Heart left ventricle (tissue), 16 donors: ENCODE measurements at places on chromosomes 5 and 9. TPM values are rescaled to one million over a fixed set of nuclear protein-coding genes. Genes with fewer than 3 reads are reported as not detected.

Gene NDUFS6
- total RNA-seq: 73.4 TPM

Gene MELK
- not detected for total RNA-seq

Gene ANKRD33B
- total RNA-seq: 6.0 TPM

Gene FOXI1
- not detected for total RNA-seq

Gene PIP5K1B
- total RNA-seq: 68.0 TPM

Gene ACTBL2
- total RNA-seq: not detected

Gene INSL6
- total RNA-seq: not detected

Gene PAEP
- total RNA-seq: not detected

Gene FOXD4L3
- total RNA-seq: not detected

Gene CENPP
- total RNA-seq: 1.2 TPM

Gene SPINK6
- not detected for total RNA-seq

DNA sequence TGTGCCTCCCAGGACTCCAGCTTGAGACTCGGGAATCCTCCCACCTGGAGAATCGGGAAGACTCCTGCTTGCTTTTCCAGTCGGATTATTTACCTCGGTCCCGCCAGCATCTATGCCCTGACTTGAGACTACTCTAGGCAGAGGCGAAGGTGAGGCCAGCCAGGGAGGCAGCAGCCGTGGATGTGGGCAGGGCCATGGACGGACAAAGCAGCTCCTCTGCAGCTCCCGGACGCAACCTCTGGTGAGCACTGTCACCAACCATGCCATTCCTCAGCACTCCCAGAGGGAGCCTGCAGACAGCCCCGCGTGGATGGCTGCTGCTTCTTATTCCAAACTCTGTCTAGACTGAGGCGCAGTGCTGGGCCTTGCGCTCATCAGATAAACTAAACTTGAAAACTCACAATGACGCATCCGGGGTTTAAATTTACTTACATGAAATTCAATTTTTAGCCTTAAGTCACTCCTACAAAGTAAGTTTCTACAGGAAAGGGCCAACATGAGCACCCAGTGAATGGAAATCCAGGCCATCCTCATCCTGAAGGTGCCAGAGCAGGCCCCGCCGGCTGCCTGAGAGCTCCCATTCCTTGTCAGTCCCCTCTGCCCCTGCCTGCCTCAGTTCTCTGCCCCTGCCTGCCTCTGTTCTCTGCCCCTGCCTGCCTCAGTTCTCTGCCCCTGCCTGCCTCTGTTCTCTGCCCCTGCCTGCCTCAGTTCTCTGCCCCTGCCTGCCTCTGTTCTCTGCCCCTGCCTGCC, 17.8 kb downstream of the MED10 start:
- DNase-seq: no peak

DNA sequence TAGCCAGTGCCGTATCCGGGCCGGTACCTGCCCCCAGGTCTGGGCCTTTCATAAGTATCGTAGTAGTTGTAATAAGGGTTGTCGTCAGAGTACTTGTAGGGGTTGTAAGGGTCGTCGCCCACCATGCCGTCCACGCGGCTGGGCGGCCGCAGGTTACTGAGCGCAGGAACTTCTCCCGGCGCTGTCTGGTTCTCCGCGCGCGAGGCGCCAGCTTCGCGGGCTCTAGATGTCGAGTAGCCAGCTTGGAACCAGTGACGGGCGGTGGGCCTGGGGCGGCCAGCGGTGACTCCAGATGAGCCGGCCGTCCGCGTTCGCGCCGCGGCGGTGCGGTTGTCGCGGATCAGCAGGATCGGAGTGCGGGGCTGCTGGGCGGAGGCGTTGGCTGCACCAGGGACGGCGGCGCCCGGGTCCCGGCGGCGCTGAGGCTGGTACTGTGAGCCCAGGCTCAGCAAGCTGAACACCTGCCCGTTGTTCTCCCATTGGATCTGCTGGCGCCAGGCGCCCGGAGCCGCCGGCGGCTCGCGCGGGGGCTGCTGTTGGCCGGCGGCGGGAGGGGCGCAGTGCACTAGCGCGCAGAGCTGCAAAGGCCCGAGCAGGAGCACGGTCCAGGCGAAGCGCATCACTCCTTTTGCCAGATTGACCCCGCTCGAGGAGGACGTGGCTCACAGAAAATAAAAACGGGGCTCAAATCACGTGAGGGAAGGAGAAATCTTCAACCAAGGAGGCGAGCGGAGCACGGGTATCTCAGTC, 518 bp downstream of the LOX start:
- no peak for DNase-seq

GRCh38 chr9:4967523-4967922, 17.5 kb upstream of the JAK2 start:
- DNase-seq: no peak

DNA sequence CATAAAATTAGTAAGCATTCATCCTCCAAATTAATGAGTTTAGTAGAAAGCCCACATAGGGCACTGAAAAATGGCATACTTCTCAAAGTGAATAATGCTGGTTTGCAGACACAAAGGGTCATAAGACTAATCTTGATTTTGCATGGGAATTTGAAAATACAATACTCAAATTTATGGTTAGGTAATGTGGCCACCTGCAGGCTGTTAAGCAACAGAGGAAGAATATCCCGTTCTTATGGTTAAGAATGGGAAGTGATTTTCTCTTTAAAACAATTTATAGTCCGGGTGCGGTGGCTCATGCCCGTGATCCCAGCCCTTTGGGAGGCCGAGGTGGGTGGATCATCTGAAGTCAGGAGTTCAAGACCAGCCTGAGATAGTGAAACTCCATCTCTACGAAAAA, 9.4 kb upstream of the PLCXD3 start:
- no peak for DNase-seq

DNA sequence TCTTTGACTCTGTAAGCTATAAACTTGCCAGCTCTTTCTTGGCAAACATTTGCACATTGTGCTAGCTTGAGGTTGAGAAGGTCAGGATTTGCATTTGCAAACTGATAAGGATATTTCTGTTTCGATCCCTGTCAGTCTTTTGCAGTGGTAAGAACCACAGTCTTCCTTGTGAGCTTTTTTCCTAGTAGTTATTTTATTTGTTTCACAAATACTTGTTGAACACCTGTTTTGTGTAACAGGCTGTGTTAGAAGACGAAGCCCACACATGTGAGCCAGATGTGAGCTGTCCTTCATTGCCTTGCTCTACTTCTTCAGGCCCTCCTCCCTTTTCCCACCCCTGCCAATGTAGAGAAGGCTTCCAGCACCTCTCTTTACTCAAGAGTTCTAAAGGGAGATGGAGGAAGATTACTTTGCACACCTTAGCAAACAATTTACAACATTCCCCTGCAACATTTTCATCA, 327.0 kb upstream of the KLF4 start:
- no peak for DNase-seq

DNA sequence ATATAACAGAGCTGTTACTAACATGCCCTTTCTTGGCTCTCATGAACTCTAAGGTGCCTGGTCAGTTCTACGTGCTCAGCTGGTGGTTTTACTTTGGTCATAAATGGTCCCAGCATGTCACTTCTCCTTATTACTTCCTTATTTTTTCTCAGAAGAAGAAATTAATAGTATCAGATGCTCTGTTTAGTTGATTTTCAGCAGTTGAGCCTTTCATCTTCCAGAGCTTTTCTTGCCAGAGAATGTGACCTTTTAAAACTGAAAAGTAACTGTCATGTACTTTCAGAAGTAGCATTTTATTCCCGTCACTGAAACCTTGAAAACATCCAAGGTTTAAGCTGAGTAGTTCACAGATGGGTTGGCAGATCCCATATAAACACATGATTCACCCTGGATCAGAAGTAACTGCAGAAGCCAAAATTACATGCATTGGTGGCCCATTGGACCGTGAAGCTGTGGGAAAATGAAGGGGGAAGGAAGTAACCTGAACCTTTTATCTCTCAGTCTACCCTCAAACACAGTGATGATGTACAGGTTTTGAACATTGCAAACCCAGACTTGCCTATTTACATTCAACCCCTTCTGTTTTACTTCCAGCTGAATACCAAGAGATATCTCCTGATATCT, 50.5 kb downstream of the HACD4 start:
- no peak for DNase-seq

DNA sequence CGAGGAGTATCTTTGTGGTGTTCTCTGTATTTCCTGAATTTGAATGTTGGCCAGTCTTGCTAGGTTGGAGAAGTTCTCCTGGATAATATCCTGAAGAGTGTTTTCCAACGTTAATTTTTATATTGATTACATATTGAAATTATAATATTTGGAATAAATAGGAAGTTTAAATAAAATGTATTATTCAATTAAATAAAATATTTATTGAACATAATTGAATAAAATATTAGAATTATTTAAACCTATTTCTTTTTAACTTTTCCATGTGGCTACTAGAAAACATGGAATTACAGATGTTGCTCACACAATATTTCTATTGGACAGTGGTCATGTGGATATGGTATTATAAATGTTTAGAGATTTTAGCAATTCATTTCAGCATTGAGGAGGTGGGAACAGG, 170.8 kb upstream of the FST start:
- no peak for DNase-seq

GRCh38 chr5:78841767-78842166, 143.3 kb downstream of the ARSB start:
- DNase-seq: no peak

DNA sequence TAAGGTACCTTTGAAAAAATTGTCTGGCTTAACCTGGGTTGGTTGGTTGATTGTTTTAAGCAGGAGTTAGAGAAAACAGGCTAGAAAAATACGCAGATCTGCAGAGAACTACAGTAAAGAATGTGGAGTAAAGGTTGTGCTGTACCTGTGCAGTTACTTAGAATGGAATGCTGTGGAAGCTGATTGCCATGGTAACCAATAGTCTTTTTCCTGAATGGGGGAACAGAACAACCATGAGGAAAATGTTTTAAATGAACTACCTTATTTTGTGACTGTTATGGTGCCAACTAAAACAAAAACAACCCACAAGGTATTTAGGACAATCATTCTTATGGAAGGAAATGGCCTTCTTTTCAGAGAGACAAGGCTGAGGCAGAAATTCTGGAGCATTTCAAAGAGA, 4.8 kb upstream of the HOMER1 start:
- DNase-seq: no peak

- DNase-seq: no peak
Measured at GRCh38 chr9:13274886-13275641, 4.4 kb downstream of the MPDZ start.

DNA sequence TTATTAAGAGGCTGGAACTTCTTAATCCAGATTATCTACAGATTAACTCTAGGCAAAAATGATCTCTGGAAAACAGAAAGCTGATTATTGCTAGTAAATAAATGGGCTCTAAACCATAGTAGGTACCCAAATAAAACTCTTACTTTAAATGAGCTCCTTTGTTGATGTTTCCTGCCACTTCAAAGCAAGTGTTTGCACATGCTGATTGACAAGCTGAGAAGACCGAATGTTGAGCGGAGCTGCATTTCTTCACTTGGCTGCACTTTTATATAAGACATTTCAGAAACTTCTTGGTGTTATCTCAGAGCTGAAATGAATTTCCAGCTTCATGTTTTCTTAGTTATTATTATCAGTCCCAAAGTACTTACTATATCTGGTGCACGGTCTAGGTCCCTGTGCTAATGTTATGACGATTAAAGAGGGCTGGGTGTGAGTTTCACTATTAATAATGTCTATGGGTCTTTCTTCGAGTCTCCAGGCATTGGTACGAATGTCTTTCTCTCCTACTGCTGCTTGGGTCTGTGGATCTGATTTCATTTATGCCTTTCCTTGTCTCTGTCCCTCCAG, 58.6 kb upstream of the CTXN3 start:
- no peak for DNase-seq

GRCh38 chr5:17424674-17425073, 73.4 kb upstream of the TAF11L2 start:
- no peak for DNase-seq

DNA sequence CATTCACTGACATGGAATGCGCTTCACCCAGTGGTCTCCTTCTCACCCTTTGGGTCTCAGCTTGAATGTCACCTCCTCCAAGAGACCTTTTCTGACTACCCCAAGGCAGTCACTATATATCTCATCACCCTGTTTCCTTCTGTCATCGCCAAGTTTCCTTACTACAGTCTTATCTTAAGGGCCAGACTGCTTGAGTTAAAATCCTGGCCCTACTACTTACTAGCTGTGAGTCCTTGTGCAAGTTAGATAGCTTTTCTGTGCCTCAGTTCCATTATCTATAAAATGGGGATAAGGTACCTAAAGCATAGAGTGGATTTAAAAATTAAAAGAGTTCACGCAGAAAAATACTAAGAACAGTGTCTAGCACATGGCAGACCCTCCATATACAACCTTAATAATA, 132.4 kb downstream of the GABBR2 start:
- DNase-seq: no peak

- no peak for DNase-seq
Measured at GRCh38 chr5:138128334-138128733, 10.9 kb downstream of the NME5 start.

- no peak for DNase-seq
Measured at GRCh38 chr5:150255659-150256409, 33.7 kb downstream of the CAMK2A start.

DNA sequence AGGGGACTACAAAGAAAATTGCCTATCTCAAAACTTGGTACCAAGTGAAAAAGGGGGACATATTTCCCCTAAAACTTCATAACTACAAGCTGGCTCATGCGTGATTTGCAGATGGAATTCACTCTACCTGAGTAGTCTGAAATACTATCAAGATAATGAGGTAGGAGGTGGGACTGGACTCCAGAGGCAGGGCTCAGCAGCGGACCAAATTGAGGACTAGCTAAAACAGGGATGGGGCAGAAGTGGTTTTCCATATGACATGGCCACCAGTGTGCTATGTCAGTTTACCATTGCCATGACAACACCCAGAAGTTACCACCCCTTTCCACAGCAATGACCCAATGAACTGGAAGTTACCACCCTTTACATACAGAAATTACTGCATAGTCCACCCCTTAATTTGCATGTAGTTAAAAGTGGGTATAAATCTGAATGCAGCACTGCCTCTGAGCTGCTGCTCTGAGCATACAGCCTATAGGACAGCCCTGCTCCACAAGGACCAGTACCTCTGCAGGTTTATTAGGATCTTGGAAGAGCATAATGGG, 30.4 kb upstream of the TESK1 start:
- no peak for DNase-seq

DNA sequence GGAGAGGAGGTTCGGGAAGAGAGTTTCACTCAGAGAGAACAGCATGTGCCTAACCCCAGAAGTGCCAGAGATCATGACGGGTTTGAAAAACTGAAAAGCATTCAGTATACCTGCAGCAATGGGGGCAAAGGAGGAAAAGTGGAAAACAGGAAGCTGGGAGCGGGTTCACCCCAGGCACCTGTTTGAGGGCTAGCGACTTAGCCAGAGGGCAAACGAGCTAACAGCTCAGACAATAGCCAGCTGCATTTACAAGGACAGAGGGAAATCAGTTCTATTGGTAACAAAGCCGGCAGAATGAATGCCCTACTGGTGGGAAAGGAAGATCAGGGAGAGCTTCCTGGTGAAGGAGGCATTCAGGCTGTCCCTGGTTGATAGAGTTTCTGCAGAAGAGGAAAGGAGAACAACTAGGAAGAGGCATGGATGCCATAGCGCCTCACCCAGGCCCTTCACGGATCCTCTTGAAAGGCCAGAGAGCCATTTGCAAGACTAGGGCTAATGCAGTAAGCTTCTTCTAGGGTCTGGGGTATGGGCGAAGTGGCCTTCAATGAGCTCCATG, 141.7 kb upstream of the ADRA1B start:
- DNase-seq: no peak

- DNase-seq: peak; percentile 75
Measured at GRCh38 chr9:136117291-136117915, 1.3 kb downstream of the TMEM250 start.

- DNase-seq: no peak
Measured at GRCh38 chr5:119458911-119459632, 6.8 kb downstream of the HSD17B4 start.

- DNase-seq: peak; percentile 33
Measured at GRCh38 chr9:113876151-113876992, at the start of gene ZNF618. TSS of gene ZNF618 (plus strand) at chr9:113876309. CDS start at chr9:113876381, 72 bp downstream.
